Natural killer cell treated with Interleukin-12 subunit alpha and Interleukin-12 subunit beta and Interleukin-15 and Interleukin-18, amount 100 ng/mL, for 72 hours (primary cell): ENCODE measurements at places on chromosomes 1 and 21. TPM values are rescaled to one million over a fixed set of nuclear protein-coding genes. Genes with fewer than 3 reads are reported as not detected.
A peak's percentile ranks its signal among the peaks of the same experiment; 100 is the strongest.

The SH2D2A gene
- total RNA-seq: 188 TPM

The KIRREL1 gene
- total RNA-seq: not detected

The NBPF11 gene
- 14.1 TPM for total RNA-seq

The SPRR2B gene
- not detected for total RNA-seq

The CTSK gene
- 4.1 TPM for total RNA-seq

- H3K27me3 ChIP-seq: no peaks in the 10 kb centered on the region
- no peak for DNase-seq
- H3K4me1 ChIP-seq: no peaks in the 10 kb centered on the region
- no peak overlapping the region for H3K27ac ChIP-seq
These were observed 599.5 kb upstream of the B3GALT2 start for GRCh38 chr1:193785850-193786420.

DNA sequence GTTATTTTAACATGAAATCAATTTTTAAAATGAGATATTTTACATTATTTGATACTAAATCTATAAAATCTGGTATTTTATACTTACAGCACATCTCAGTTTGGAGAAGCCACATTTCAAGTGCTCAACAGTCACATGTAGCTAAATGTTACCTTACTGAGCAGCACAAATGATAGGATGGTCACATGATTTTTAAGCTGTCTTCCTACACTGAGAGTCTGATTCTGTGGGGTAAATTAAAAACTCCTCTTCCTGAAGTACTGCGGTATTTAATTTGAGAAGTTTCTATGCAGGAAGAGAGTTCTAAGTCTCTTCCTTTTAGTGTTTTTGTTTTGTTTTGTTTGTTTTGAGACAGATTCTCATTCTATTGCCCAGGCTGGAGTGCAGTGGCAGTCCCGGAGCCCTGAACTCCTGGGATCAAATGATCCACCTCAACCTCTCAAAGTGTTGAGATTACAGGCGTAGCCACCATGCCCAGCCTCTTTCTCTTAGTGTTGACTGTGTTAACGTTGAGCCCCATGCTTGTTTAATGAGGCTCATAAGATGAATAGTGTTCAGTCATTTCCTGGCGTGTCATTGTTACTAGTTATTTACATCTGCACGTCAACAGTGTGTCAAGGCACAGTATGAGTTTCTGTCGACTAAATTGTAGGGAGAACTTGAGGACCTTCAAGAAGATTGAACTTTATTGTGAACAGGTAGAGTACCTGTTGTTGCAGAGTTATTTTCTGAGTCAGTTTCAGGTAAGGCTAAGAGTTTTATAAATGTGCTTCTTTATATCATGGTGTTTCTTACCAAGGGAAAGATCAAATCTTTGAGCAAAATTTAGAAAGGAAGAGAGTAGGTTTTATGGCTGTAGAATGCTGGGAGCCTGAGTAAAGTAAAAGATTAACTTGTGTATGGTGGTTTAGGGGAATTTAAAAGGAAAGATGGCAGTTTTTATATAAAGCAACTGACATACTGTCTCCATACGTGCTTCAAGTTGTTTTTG, 3.3 kb downstream of the CNST start:
- peak overlapping the region; percentile 93 for H3K27ac ChIP-seq
- H3K4me1 ChIP-seq: peaks cover 38% of the 10 kb centered on the region
- no peaks in the 10 kb centered on the region for H3K27me3 ChIP-seq

DNA sequence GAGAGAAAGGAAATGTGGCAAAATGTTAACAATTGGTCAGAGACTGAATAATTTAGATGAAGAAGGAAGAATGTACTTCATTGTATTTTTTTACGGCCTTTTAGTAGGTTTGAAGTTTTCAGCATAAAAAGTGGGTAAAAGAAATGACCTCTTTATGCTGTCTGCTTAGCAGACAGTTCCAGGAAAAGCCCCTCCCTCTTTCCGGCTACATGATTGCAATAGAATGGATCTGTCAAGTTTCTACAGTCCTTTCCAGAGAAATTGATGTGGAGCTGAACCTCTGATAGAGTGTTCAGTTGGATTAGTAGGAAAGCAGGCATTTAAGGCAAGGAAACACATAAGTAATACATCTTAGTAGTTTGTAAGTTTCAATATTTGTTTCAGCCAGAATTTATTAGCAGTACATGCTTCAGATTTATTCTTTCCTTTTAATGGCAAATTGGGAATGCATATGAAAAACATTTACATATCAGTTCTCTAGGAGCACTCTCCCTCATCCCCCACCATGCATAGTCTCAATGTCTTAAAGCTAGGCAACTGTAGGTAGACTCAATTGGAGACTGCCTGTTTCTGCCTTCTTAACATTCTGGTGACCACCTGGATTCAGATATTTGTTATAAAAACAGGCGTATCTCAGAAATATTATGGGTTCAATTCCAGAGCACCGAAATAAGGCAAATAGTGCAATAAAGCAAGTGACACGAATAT, 36.4 kb downstream of the HS2ST1 start:
- H3K4me1 ChIP-seq: peaks cover 9% of the 10 kb centered on the region
- no peak overlapping the region for H3K4me3 ChIP-seq
- no peak for DNase-seq
- H3K36me3 ChIP-seq: no peaks in the 10 kb centered on the region
- H3K27ac ChIP-seq: no peak overlapping the region

GRCh38 chr1:33234131-33234530, 22.2 kb upstream of the ZNF362 start:
- H3K27ac ChIP-seq: no peak overlapping the region
- no peaks in the 10 kb centered on the region for H3K36me3 ChIP-seq
- H3K4me1 ChIP-seq: no peaks in the 10 kb centered on the region
- DNase-seq: no peak
- peaks cover 7% of the 10 kb centered on the region for H3K27me3 ChIP-seq

- H3K4me3 ChIP-seq: no peak overlapping the region
- no peaks in the 10 kb centered on the region for H3K4me1 ChIP-seq
- no peak overlapping the region for H3K27ac ChIP-seq
- DNase-seq: no peak
- no peaks in the 10 kb centered on the region for H3K27me3 ChIP-seq
- H3K36me3 ChIP-seq: no peaks in the 10 kb centered on the region
These were observed 98.2 kb downstream of the EPHB2 start for GRCh38 chr1:22808676-22809483.

DNA sequence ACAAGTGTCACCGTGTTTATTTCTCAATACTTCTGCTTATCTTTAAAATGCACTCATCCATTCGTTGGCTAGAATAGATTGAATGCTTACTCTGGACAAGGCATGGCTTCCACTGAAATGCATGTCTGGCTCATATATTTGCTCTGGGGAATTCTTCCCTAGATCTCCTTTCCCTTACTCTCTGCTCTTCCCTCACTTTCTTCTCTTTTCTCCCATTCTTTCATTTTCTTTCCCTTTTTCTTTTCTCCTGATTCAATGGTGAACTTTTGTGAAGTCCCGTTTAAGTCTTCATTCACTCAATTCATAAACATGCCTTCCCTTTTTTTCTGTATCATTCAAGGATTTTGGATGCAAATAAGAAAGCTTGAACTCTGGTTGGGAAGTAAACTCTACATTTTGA, 234.5 kb downstream of the DYRK1A start:
- H3K4me1 ChIP-seq: no peaks in the 10 kb centered on the region
- H3K27ac ChIP-seq: no peak overlapping the region
- no peaks in the 10 kb centered on the region for H3K36me3 ChIP-seq

DNA sequence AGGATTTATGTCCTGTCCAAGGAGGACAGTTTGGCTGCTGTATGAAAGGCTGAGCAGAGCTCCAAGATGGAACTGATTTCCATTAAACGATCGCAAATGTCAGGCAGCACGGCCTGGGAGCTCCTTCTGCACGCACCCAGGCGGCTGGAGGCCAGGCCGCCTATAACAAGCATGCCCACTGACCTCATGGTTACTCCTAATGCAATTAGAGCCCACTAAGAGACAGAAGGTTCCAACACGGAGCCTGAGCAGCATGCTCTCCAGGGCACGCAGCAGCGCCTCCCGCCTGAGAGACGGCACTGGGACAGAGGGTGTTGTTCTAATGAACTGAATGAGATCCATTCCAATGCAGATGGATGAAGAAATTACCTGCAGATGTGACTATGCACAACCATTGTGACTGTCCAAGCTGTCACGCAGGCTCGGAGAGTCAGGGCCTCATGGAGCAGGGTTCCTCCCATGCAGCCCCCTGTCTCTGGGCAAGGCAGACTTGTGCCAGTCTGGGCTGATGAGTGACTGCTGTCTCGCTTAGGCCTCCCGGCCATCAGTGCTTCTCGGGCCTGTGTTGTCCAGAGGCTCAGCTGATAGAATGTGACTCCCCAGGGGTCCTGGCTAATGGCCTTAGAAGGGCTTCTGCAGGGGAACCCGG, 25.2 kb upstream of the CDCA8 start:
- no peak overlapping the region for H3K4me3 ChIP-seq
- H3K4me1 ChIP-seq: no peaks in the 10 kb centered on the region
- DNase-seq: no peak
- no peaks in the 10 kb centered on the region for H3K36me3 ChIP-seq
- no peak overlapping the region for H3K27ac ChIP-seq

DNA sequence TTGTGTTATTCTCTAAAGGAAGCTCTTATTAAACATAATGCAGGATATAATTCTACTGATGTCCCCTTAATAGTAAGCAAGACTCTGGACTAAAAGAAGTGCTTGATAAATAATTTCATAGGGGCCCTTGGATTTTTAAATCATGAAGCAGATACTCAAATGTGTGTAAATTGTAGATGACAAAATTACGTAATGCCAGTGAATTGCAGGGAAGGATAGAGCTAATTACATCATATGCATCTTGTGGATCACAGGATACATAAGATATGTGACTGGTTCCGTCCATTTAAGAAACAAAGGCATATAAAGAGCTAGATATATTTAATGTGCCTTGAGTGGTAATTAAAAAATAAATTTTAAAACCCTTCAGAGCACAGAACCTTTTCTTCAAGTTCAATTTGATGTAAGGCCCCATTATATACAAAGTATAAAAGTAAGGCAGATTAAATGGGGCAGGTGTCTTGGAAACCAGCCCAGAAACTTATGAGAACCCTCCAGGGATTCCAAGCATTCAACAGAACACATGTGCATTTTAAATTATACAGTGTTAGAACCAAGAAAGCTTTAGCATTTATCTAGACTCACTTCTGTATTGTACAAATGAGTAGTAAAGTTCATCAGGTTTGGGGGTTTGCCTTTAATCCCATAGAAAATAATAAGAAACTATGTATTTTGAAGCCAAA, 190.4 kb downstream of the NCAM2 start:
- no peak overlapping the region for H3K4me3 ChIP-seq
- H3K27ac ChIP-seq: no peak overlapping the region
- peaks cover 11% of the 10 kb centered on the region for H3K4me1 ChIP-seq
- H3K36me3 ChIP-seq: no peaks in the 10 kb centered on the region

DNA sequence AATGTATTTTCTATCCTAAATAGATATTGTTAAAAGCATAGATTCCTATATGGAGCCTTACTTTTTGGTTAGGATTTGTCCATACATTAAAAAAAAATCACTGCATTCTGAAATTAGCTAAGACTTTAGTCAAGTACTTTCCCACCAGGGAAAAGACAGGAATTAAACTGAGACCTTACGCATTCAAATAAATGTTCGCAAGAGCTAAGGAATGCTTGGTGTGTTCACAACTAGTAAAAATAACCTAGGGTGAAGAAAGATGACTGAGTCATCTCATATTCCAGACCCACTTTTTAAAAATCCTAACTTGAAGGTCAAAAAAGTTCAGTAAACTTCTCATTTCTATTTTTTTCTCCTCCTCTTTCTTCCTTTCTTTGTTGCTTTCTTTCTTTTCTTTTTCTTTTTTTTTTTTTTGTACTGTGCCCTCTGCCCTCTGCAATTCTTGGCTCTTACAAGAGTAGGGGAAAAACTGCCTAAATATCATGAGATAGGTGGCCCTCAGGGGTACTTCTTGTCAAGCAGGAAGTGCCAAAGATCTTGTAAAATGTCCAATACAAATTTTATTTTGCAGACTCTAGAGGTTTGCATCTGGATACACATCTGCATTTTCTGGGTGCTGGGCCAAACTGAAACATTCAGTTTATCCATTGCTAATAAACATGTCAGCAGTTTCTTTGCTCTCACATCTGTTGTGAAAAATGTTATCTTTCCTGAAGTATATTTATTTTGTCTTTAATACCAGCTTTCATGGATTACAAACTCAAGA, 121.4 kb upstream of the GORAB start:
- H3K4me1 ChIP-seq: no peaks in the 10 kb centered on the region
- no peak for DNase-seq
- H3K36me3 ChIP-seq: no peaks in the 10 kb centered on the region
- no peak overlapping the region for H3K27ac ChIP-seq

DNA sequence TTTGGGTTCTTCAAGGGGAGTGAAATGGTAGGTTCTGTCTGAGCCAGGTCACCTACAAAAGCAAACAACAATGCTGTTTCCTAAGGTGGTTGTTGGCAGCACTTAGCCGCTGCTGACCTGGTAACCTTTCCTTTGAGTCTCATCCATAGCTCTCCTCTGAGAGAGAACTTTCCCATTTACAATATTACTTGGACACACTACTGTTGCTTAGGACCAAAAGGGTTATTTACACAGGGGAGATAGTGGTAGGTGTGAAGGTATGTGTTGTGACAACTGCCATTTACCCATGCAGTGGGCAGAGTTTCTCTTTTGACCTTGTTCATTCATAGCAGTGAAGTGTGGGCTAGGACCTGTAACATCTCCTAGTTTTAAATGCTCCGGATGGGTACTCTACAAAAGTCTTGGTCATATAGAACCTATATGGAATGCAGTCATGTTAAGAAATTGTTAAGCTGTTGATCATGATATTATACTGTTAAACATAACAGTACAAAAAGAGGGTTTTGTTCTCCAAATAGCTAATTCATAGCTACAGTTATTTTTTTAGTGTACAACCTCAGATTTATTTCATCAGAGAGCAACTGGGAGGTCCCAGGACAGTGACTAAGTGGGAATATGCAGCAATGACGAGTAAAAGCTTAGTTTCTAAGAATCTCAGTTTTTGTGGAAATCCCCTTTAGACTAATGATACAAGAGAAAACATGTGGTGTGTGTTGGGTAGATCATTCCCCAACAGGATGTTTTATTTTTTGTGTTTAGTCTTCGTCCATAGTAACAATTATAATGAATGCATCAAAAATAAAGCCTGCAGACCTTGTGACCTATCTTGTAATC, 219.7 kb downstream of the NFIA start:
- peak overlapping the region; percentile 78 for H3K4me3 ChIP-seq
- peaks cover 14% of the 10 kb centered on the region for H3K36me3 ChIP-seq
- peaks cover 17% of the 10 kb centered on the region for H3K27me3 ChIP-seq
- H3K4me1 ChIP-seq: peaks cover 18% of the 10 kb centered on the region
- peak overlapping the region; percentile 99 for H3K27ac ChIP-seq
- no peak for DNase-seq

GRCh38 chr1:51575406-51576084, 41.3 kb upstream of the OSBPL9 start:
- H3K4me3 ChIP-seq: peak overlapping the region; percentile 1
- H3K4me1 ChIP-seq: peaks cover 7% of the 10 kb centered on the region
- peak overlapping the region; percentile 40 for H3K27ac ChIP-seq
